ENCODE measurements at places on chromosomes 16 and 17. TPM values are rescaled to one million over a fixed set of nuclear protein-coding genes. Genes with fewer than 3 reads are reported as not detected.

DNA sequence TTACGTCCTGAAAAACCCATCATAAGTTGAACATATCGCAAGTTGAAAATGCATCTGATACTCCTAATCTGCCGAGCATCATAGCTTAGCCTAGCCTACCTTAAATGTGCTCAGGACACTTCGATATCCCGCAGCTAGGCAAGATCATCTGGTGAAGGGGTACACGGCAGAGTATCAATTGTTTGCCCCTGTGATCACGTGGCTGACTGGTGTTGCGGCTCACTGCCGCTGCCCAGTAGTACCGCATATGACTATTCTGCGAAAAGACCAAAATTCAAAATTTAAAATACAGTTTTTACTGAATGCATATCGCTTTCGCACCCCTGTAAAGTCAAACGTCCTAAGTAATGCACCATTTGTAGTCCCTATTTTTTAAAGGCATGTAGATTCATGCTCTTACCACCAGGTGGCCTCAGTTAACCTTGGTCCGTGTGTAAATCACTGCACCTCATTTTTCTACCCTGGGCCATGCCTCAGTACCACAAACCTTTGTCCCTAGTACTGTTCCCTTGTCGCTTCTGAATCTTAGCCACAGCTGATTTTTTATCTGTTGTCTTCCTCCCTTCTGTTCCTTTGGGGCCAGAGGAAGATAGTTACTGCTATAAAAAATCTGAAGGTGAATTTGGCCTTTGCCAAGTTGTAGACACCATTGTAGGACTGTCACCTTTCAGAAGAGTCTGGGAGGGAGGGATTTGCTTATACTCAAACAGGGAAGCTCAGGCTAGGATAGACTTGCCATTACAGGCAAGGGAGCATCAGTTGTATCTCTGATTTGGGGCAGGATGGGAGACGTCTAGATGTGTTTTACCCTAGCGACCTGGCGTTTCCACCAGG is 34.4 kb downstream of the WWP2 start:
- DNase-seq: peak; percentile 87

GRCh38 chr16:7303660-7304200 is 28.9 kb upstream of the RBFOX1 start:
- peak; percentile 52 for DNase-seq

- DNase-seq: no peak
Observed at GRCh38 chr16:49745311-49745747, 110.6 kb downstream of the ZNF423 start.

Gene ETV4
- total RNA-seq: 4.3 TPM

Gene C16orf92
- total RNA-seq: not detected
